ENCODE measurements at places on chromosomes 1 and 21.
A peak's percentile ranks its signal among the peaks of the same experiment; 100 is the strongest.

DNA sequence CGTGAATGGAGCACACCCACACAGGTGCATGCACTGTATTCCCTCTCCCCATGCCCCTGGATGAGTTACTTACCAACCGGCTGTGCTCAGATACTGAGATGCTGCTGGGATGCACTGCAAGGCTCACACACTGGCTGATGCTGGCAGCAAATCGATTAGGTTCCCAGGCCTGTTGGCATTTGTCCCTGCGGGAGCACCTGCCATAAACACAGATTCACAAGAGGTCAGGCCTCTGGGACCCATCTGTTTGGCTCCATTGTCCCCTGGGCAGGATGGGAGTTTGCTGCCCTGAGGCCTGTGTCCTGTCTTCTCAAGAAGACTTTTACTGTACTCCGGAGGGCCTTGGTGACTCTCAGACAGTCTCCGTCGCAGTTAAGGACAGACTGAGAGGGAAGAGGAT lies 145.4 kb downstream of the PLXNA2 start:
- no peak for DNase-seq

GRCh38 chr21:34952701-34953100 lies 96.4 kb downstream of the RUNX1 start:
- peak; percentile 37 for DNase-seq

DNA sequence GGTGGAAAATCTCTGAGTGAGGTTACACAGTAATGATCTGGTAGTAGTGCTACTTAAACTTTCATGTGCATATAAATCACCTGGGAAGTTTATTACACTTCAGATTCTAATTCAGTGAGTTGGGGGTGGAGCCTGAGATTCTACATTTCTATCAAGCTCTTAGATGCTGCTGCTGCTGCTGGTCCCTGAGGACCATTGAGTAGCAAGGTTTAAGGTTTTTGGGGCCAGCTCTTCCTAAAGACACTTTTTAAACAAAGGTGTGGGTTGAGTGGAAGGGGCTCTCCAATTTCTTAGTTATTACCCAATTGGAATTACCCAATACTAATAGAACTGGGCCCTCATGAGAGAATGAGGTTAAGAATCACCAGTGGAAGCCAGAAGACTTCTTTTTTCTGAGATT lies 29.5 kb downstream of the KCNA3 start:
- no peak for DNase-seq

- no peak for DNase-seq
These were observed 61.9 kb downstream of the HSPA13 start for GRCh38 chr21:14321042-14321441.

- no peak for DNase-seq
These were observed 61.9 kb upstream of the GJA5 start for GRCh38 chr1:147822292-147822691.

DNA sequence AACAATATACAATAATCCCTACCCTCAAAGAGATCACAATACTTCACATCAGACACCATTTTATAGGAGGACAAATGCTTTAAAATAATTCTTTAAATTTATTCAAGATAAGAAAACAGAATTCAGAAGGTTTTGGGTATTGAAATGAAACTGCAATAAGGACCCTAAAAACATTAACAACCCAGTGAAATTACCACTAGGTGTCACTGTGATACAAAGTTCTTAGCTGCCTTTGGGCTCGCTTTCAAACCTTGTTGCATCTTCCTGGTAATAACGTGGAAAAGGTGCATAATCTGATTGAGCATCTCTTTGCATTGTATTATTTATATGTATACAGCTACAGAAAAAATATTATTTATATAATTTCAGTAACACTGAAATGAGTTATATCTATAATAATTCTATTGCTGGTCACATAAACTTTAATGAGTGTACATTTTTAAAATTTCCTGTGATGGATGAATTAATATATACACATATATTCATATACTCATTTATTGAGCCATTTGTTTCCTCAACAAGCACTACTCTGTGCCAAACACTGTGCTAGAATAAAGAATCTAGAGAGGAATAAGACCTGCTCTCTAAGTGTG lies 185.2 kb downstream of the FAF1 start:
- peak; percentile 8 for DNase-seq

GRCh38 chr1:117570988-117571409 lies 34.8 kb upstream of the TENT5C start:
- DNase-seq = no peak

All from CD4-positive, alpha-beta T cell treated with Interleukin-6 for 4 hours (primary cell).